ENCODE measurements at places on chromosomes 4 and X.

GRCh38 chrX:132413459-132413858, 75.4 kb downstream of the MBNL3 start:
- no peak overlapping the region for H3K4me3 ChIP-seq
- no peaks in the 10 kb centered on the region for H3K27me3 ChIP-seq
- no peaks in the 10 kb centered on the region for H3K36me3 ChIP-seq
- no peak overlapping the region for H3K27ac ChIP-seq
- no peaks in the 10 kb centered on the region for H3K4me1 ChIP-seq

- H3K36me3 ChIP-seq: no peaks in the 10 kb centered on the region
- DNase-seq: peak; percentile 64
- no peak overlapping the region for H3K4me3 ChIP-seq
Measured at GRCh38 chr4:114087596-114088230, 108.3 kb upstream of the ARSJ start.

GRCh38 chrX:115134382-115134781, 54.8 kb upstream of the RBMXL3 start:
- no peaks in the 10 kb centered on the region for H3K4me1 ChIP-seq
- no peak overlapping the region for H3K4me3 ChIP-seq
- H3K27ac ChIP-seq: no peak overlapping the region

DNA sequence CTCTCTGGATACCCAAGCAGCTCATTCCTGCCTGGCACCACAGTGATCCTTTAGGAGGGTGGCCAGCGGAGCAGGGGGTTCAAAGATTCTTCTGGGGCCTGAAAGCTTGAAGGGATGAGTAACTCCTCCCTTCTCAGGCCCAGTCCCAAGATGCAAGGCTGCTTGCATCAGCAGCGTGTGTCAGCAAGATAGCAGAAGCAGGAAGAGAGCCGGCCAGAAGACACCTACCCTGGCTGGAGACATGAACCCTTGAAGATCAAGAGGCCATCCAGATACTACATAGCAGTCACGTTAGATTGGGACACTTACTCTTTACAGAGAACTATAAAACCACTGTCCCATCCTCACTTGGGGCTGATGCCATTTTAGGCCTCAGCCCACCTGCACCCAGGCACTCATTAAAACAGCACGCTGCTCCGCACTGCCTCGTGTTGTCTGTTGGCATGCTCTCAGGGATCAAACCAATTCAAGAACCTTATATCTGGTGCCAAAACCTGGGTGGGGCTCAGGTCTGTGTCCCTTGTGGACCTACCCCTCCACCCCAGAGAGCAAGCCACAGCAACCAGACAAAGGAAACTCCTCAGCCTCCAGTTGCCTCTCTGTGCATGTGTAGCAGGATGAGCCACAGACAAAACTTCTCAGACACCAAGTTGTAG, 6.5 kb downstream of the UGT2B17 start:
- H3K36me3 ChIP-seq: no peaks in the 10 kb centered on the region
- H3K4me3 ChIP-seq: no peak overlapping the region
- H3K27ac ChIP-seq: no peak overlapping the region
- no peaks in the 10 kb centered on the region for H3K4me1 ChIP-seq
- no peak for DNase-seq

DNA sequence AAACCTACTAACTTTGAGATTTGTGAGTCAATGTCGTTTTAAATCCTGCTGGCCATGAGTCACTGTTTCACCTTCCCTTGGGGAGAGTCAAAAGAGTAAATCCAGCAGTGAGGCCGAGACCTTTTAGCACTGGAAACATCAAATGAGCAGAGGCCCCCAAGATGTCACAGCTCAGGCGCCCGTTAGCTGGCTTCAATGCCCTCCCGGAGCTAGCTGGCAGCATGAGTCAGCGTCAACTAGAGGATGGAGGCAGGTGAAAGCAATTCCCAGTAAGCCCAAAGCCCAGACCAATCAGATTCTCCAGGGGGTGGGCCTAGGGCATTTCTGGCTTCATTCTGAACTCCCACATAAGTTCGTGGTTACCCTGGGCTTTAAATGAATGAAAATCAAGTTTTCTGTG, 170.9 kb downstream of the CLCN4 start:
- no peak for DNase-seq
- no peaks in the 10 kb centered on the region for H3K36me3 ChIP-seq
- H3K27me3 ChIP-seq: peaks cover 18% of the 10 kb centered on the region
- H3K4me1 ChIP-seq: no peaks in the 10 kb centered on the region
- H3K4me3 ChIP-seq: no peak overlapping the region

DNA sequence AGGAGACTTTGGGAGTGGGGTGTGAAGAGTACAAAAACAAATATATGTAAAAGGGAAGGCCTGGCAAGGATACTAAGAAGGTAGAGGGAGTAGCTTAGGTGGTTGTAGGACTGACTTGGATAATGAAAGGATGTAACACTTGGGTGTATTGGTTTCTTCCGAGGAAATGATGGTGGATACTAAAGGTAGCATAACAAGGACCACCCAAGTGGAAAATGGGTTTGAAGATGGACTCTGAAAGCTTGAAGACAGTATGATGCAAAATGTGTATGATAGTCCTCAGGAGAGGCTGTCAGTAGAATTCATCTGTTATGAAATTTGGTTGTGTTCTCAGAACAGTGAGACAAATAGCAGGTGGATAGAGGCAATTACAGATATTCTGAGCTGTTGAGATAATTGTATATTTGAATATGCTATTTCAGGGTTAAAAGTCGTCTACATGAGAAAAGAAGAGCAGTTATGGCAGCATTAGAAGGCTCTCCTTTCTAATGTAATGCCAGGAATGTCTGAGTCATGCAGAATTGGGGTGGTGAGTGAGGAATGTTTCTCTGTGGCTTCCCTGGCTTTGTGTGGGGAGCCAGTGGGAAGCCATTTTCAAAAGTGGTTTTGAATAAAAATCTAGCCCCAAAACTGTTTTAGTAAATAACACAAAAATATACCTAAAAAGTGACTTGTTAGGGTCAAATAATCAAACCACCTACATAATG, 75.6 kb downstream of the FHIP1A start:
- no peak overlapping the region for H3K27ac ChIP-seq
- no peaks in the 10 kb centered on the region for H3K36me3 ChIP-seq
- no peaks in the 10 kb centered on the region for H3K27me3 ChIP-seq
- no peaks in the 10 kb centered on the region for H3K4me1 ChIP-seq
- no peak overlapping the region for H3K4me3 ChIP-seq

DNA sequence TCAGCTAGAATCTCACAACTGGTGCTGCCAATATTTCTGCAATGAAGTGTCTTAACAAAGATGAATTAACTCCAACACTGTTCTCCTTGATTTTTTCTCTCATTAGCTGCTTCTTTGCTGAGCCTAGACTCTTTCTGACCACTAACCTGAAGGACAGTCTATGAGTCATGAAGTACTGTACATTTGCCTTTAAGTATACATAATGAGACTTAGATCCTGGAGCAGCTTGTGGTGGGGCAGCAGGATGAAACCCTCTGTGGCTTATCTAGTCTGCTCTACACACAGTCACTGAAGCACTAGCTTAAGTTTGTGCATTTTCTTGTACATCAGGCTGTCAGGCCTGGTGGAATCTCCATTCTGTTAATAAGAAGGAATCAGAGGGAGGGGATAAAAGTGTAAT, 307.4 kb upstream of the SMIM31 start:
- H3K27ac ChIP-seq: no peak overlapping the region
- H3K4me3 ChIP-seq: no peak overlapping the region
- H3K27me3 ChIP-seq: no peaks in the 10 kb centered on the region
- no peaks in the 10 kb centered on the region for H3K36me3 ChIP-seq
- no peak for DNase-seq

DNA sequence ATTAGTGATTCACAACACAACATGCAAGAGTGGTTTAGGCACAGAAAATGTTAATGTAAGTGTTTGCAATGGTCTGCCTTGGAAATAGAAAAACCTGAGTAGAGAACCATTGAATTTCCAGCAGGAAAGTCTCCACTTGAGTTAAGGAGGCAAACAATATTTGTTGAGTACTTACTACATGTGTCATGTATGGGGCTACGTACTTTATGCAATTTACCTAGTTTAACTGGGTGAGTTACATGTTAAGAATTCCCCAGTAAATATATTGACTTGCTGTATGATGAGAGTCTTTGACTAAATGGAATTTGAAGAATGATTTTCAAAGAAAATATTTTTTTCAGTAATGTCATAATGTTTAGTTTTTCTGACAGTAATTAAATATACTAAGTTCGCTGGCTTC, 7.8 kb upstream of the NPNT start:
- DNase-seq: no peak
- H3K36me3 ChIP-seq: no peaks in the 10 kb centered on the region
- no peak overlapping the region for H3K27ac ChIP-seq
- H3K4me3 ChIP-seq: no peak overlapping the region
- no peaks in the 10 kb centered on the region for H3K27me3 ChIP-seq

DNA sequence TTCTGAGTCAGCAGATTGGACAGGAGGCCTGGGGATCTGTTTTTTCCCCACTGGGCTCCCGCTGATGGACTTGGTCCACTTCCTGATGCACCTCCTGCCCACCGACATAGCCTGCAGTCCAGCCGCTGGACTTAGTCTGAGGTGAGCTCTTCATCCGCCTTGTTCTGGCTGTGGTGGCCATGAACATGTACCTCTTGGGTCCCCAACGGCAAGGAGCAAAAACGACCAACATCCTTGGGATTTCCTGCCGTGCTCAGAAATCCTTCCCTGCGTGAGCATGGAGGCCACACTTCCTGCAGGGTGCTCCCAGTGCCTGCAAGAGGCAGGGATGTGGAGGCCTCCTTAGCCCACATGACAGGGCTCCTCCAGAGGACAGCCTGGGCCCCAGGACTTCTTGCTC, 76.8 kb downstream of the CRMP1 start:
- H3K4me1 ChIP-seq: no peaks in the 10 kb centered on the region
- DNase-seq: no peak
- H3K4me3 ChIP-seq: no peak overlapping the region

Data from lung (tissue), 17 donors.